NB4 (cell line): ENCODE measurements at places on chromosomes 11 and 22.

DNA sequence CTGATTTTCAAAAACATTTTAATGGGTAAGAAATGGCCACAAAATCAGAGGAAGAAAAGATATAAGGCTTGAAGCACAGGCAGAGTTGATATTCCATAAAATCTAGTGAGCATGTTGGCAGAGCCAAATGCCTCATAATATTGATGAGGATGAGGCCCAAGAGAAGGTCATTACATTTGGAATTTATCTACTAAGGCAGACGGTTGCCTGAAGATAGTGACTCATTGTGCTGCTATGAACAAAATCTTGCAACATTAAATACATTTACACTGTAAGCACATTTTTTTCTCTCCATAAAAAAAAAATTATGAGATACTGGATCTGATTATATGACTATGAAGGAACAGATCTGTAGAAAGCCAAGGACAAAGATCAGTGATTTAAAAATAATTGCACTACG is 881.4 kb upstream of the CHORDC1 start:
- no peak for DNase-seq

- DNase-seq = no peak
Observed at GRCh38 chr11:124681421-124681820, 7.7 kb downstream of the SPA17 start.

- DNase-seq = peak; percentile 42
Observed at GRCh38 chr22:42022162-42022847, 23.7 kb downstream of the WBP2NL start.

GRCh38 chr11:108881131-108881530 is 216.3 kb downstream of the DDX10 start:
- DNase-seq = no peak

GRCh38 chr11:87819151-87819550 is 356.1 kb downstream of the RAB38 start:
- DNase-seq = no peak

- no peak for DNase-seq
Observed at GRCh38 chr11:36033082-36033751, 89.4 kb downstream of the LDLRAD3 start.

GRCh38 chr22:38270091-38270992 is 2.5 kb downstream of the TMEM184B start:
- DNase-seq = peak; percentile 22

DNA sequence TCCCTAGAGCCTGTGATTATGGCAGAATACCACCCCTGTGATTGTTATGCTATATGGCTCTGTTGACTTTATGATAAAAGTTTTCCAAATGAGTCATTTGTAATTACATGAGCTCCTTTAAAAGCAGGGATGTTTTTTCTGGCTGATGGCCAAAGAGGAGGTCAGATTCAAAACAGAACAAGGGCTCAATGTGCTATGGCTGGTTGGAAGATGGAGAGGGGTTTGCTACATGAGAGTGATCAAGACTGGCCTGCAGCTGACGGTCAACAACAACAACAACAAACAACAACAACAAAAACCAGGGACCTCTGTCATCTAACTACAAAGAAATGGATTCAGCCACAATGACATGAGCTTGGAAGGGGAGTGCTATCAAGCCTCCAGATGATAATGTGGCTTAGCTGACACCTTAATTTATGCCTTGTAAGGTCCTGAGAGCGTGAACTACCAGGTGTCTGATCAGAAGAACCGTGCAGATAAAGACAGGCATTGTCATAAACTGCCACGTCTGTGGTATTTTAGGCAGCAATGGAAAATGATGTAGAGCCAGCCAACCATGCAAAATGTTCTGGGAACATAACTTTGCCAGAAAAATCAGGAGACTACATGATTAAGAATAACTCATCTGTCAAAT is 47.2 kb downstream of the PIWIL3 start:
- no peak for DNase-seq

DNA sequence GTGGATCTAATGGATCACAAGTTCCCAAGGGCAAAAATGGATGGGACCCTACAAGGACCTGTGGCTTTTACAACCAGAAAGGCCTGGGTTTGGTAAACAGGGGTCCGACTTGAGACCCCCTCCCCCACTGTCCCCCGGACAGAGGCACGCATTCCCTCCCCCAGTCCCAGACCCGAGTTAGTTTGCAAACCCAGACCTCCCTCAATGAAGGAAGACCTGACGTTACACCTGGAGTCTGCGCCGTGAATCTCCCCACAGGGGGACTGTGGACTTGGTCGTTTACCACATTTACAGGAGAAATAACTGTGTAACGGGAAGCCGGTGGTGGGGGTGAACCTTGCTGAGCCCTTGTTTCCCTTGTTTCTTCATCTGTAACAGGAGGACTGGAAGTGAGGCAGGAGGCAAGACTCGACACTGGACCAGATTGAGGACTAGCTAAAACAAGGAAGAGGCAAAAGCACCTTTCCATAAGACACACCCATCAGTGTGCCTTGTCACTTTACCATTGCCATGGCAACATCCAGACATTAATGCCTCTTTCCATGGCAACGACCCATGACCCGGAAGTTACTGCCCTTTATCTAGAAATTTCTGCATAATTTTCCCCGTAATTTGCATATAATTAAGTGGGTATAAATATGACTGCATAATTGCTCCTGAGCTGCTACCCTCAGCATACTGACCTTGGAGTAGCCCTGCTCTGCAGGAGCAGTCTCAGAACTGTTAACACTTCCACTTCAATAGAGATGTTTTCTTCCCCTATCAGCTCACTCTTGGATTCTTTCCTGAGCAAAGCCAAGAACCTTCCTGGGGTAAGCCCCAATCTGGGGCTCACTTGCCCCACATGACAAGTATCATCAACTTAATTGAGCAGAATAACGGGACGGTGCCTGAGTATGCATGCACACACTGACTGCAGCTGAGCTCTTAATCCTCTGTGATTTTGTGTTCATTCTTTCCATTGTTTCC is 25.4 kb downstream of the PDGFB start:
- no peak for DNase-seq

DNA sequence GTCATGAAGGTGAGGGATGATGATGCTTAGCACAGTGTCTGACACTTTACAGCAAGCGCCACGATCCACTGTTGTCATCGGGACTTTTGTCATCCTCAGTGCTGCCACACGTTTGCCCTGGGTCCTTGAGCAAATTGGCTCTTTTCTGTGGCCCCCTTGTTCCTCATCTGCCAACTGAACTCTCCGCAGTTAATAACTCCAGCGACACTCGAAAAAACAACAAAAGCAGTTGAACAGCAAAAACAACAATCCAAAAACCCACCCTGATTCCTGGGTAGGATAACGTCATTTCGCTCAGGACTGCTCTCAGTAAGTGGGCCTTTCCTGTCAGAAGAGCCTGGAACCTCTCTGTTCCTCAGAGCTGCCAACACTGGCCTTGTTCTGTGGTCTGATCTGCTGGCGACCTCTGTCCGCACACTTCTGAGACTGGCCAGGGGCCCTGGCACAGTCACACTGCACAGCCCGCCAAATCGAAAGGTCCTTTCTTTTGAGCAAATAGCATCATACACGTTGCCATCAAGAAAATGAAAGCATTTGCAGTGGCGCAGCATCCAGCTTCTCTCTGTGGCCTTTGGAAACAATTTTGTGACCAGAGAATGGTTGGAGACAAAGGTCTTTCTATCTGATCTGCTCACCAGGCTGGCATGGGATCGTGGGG is 79.9 kb upstream of the SYT13 start:
- DNase-seq = no peak

GRCh38 chr11:78390809-78391208 is 26.8 kb downstream of the GAB2 start:
- no peak for DNase-seq
